ENCODE measurements at places on chromosomes 7 and 10.

DNA sequence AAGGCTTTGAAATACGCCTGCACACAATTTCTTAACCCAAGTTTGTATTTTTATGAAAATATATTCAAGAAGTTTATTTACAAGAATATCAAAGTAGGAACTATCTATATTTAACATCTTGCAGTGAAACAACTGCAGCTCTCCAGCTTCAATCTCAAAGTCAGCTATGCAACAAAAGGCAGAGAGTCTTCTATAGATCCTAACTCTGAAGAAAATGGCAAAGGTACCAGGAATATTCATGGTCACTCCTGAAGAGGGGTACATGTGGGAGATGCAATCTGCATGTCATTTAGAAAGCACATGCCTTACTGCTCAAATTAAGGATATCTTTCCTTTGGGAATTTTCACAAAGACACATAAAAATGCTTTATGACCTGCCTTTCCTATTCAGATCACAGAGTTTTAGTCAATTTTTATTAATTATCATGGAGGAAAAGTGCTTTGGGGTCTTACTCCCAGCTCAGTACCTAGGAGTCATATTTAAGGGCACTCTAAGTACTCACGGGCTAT, 1.5 kb downstream of the ANK3 start:
- no peak for DNase-seq

DNA sequence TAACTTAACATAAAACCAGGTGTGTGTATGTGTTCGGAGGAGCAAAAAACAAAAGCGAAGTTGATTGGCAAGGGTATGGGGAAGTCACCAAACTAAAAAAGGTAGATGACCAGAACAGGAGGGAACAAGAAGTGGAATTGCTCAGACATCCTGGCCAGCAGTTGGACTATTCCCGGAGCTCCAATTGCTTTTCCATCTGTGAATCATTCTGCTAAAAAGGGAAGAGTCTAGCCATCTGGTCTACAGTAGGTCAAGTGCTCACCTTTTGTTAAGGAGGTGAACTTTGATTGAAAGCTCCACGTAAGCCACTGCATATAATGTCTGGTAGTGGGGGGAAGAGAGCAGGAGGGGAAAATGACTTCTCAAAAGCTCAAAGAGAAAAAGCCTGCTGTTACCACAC, 50.0 kb upstream of the BET1 start:
- DNase-seq = no peak

DNA sequence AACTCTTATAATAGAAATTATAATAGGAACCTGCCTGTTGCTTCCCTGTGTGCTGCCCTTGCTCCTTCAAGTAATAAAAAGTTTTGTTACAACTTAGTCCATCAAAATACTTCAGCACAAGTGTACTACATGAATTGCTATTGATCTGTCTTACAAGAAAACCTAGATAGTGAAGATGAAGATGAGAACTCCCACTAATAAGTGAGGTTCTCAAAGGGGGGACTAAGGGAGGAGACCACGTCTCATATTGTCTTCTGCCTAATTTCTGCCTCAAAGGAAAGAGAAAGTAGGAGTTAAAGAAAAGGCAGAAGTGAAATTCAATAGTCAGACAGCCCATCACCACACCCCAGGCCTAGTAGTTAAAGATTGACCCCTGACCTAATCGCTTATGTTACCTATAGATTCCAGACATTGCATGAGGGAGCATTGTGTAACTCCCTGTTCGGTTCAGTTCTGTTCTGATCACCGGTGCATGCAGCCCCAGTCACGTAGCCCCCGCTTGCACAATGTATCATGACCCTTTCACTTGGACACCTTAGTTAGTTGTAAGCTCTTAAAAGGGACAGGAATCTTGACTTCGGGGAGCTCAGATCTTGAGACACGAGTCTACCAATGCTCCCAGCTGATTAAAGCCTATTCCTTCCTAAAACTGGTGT, 18.2 kb upstream of the CHST3 start:
- DNase-seq = no peak

DNA sequence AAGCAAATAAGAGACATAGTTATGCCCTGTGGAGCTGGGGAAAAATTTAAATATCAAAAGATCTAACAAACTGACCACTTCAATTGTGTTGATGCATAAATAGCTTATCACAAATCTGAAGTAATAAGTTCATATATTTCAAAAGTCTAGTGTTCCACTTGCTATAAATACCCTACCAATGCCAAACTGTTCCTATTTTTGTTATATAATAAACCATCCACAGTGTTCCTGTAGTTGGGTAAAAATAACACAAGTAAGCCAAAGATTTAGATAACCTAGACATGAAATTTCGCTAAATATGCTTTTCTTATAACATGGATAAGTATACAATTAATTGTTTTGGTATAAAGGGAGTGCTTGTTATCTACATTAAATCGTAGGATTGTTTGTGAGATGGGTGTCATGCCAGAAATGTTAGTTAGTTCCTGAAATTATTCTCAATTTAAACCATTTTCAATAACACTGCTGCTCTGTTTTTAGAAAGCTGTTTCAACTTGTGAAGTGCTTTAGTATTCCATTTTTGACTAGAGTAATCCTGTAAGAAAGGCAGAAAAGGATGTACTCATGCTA, 85.5 kb downstream of the CACNA2D1 start:
- DNase-seq = no peak

DNA sequence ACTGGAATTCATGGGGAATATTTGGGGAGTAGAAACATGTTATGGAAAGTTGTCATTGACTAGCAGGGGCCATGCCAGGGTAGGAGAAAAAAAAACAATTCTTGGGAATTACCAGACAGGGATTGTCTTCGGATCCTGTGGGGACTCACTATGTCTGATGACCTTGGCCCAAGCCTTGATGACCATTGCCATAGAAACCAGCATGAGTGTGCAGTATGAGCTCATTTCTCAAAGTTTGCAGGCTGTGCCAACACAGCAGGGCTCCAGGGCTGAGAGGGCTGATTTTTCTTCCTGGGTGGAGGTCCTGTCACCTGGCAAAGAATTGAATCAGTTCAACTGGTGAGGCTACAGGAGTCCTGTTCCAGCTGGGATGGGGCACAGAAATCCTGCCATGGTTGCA, 198.3 kb downstream of the ADRA2A start:
- no peak for DNase-seq

- no peak for DNase-seq
These were observed 61.3 kb downstream of the RAPGEF5 start for GRCh38 chr7:22295402-22296264.

- no peak for DNase-seq
These were observed 581.7 kb upstream of the TEX47 start for GRCh38 chr7:89377219-89377618.

DNA sequence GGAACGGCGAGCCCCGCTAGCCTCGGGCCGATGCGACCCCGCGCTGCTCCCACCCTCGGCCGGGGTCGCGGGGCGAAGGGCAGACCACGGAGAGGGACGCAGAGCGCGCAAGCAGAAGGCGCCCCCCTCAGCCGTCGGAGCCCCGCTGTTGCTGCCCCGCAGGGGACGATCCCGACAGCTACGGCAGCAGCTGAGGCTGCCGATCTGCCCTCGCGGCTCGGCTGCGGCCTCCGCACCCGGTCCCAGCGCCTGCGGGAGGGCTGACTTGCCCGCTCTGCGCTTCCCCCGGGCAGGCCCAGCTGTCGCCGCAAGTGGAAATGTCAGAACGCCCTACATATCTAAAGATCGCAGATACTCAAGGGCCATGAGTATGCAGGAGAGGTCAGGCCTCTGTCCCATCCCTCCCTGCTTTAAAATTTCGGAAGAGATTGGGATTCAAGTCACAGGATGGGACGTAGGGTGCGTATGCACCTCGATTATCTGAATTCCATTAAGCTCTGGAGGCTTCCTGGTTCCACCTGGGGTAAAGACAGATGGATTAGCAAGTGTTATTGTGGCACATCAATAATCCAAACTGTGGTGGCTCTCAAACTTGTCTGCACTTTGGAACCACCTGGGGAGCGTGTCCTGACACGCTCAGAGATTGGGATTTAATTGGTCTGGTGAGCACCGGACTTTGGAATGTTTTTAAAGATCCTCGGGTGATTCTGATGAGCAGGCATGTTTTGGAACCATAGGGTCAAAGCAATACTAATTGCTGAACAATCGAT, at the start of gene CRPPA:
Gene CRPPA, minus strand, starts transcription at position 206 of the 770 bp plus-strand sequence. CDS start 216 bp downstream, outside the sequence.
- DNase-seq = no peak

GRCh38 chr10:100334762-100335161, 4.7 kb upstream of the PKD2L1 start:
- no peak for DNase-seq

DNA sequence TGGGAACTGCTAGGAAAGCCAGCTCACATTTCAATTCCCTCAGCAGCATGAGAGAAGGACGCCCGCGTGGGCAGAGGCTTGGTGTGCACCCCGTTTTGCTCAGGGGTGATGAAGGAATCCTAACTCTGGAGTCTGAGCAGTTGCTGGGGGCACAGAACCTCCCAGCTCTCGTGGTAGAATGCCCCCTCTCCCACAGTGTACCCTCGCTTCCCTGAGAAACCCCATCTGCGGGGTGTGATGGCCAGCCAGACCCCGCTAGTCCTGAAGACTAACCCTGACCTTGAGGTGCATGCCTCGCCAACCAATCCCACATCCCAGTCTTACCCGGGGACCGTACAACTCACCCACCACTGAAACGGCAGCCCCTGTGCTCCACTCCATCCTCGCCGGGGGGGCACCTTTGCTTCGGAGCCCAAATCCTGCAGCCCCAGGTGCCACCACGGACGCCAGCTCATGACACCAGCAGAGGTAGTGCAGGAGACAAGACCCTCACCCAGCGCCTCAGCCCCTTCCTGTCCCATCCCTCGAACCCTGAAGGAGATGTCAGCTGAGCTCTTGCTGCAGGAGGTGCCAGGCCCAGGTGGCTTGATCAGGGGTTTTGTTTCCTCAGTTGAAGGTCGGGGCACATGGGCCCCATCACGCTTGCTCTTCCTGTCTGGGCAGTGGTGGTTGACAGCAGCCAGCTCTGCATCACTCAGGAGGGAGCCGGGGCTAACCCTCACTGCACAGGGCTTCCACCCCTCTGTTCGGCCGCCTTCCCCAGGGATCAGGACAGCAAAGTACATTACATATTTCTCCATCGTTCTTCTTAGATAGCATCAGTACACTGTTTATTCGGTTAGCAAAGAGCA, 236.5 kb downstream of the MGMT start:
- DNase-seq = no peak

DNA sequence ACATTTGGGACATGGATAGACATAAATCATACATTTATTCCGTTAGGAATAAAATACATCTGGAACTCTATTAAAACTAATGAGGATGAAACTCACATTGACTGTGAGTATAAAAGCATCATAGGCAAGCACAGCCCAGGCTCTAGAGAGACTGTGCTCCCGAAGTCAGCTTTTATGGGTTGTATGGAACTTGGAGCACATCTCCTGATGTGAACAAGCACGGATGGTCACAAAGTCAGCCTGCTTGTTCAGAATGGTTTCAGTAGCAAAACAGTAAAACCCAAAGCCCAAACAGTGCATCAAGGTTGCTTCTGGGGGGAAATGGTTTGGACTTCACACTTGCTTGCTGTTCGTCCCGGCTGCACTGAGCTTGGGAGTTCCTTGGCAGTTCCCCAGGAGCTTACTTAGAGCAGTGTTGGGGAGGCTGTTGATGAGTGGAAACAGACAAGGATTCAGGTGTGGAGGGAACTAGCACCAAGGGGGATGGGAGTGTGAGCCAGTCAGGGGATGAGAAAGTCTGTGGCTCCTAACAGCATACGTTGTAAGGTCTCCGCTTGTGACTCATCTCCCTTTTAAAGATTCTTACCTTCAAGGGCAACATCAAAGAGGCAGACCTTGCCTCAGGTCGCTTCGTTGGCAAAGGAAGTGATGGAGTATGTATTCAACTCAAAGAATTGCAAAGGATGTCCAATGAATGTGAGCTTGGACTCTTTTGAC, 19.7 kb upstream of the ITGA8 start:
- DNase-seq = no peak

DNA sequence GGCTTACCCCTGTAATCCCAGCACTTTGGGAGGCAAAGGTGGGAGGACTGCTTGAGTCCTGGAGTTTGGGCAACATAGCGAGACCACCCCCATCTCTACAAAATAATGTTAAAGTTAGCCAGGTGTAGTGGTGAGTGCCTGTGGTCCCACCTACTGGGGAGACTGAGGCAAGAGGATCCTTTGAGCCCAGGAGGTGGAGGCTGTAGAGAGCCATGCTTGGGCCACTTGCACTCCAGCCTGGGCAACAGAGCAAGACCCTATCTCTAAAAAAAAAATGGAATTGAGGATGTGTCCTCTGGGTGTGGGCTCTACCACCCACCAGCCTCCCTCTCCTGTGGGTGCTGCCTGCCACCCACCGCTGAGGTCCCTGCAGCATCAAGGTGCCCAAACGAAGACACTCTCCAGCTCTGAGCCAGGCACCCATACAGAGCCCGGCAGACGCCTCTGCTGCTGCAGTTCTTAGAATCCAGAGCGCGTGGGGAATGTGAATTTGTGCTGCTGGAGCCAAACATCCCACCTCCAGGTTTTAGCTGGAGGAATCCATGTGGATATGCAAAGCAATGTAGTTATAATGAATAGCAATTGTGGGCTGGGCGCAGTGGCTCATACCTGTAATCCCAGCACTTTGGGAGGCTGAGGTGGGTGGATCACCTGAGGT, 176.0 kb upstream of the TNRC18 start:
- no peak for DNase-seq

GRCh38 chr10:132872658-132873057, 69.7 kb downstream of the CFAP46 start:
- DNase-seq = no peak

GRCh38 chr7:152882576-152883310, 123.2 kb downstream of the ACTR3B start:
- DNase-seq = no peak

- DNase-seq = no peak
These were observed 190.9 kb upstream of the PITRM1 start for GRCh38 chr10:3363311-3364045.

- DNase-seq = no peak
These were observed 172.8 kb upstream of the CXCL12 start for GRCh38 chr10:44557596-44558191.

- DNase-seq = no peak
These were observed 352.0 kb downstream of the KCNMA1 start for GRCh38 chr10:77285529-77286182.

DNA sequence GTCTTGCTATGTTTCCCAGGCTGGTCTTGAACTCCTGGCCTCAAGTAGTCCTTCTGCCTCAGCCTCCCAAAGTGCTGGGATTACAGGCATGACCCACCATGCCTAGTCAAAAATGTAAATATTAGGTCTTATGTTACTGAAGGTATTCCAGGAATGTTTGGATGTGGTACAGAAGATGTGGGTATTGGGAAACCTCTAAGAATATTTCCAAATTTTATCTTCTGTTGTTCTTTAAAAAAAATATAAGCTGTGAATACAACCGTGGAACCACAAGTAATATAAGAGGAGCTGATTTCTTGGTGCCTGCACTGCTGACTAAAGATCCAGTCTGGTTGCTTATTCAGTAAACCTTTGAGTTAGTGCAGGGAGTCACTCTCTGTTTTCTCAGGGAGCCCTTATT, 178.3 kb downstream of the AUTS2 start:
- no peak for DNase-seq

GRCh38 chr10:98924526-98924925, 311.1 kb downstream of the HPSE2 start:
- no peak for DNase-seq
